MM.1S (cell line): ENCODE measurements at places on chromosomes 5 and 9.

- no peak for DNase-seq
These were observed 8.9 kb downstream of the PHF2 start for GRCh38 chr9:93585259-93585658.

DNA sequence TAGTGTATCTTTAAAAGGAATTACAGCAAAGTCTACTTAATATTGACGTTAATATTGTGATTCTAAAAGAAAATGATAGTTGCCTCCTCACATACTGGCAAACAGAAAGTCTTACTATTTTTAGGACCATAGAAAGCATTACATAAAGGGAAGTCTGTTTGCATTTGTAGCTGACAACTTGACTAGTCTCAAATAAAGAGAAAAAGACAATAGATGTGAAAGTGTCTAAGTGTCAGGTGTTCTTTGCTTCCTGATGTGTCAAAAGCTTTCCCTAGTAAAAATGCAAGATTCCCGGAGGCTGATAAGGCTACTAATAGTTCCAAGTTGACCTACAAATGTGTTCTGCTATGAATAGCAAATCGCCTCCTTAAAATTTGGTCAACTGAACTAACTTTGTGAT, 259.7 kb downstream of the CDH10 start:
- DNase-seq = peak; percentile 54

GRCh38 chr9:135335691-135336181, 143.8 kb upstream of the PPP1R26 start:
- DNase-seq = no peak

DNA sequence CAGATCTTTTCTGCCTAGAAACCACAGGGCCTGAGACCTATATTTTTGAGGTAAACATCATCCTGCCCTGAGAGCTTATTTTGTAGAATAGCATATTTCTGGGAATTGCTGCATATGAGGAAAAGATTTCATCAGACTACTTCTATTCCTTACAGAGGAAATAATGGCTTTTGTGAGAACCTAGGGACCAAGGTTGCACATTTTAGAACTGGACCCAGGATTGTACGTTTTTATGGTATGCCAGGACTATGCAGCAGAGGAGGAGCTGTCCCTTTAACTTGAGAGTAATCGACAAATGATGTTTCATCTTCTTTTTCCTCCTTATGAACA, 2.2 kb upstream of the ALDH1A1 start:
- DNase-seq = no peak

DNA sequence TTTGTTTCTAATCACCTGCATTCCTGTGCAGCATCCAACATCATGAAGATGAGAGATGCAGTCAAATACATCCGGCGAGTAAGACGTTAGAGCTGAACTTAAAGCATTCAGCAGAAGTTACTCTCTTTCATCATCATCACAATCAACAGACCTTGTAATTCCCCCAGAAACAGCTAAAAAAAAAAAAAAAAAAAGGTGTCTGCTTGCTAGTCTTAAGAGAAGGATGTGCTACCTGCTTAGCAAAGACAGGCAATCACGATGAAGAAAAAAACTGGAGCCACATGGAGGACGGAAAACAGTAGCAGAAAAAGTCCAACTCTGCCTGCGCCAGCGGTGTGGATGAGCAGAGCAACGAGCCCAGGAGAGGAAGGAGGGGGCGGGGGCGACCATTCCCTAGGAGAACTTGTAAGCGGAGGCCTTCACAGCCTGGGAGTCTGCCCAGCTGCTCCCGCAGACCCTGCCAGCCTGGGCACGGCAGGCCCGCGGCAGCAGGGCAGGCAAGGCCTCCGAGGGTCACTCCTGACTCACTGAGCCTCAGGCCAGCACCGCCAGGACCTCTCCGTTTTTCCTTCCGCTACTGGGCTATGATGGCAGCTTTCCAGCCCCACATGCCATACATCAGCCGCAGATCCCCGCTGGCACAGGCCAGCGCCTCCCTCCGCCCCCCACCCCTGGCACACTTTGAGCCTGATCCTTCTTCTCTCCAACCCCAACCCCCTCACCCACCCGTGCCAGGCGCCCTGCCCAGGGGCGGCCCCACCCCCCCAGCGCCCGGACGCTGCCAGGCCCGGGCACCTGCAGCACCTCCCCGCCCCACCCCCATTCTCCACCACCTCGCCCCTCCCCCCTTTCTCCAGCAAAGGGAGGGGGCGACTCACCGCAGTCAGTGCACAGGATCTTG, 1.4 kb downstream of the NRG2 start:
- DNase-seq = no peak

DNA sequence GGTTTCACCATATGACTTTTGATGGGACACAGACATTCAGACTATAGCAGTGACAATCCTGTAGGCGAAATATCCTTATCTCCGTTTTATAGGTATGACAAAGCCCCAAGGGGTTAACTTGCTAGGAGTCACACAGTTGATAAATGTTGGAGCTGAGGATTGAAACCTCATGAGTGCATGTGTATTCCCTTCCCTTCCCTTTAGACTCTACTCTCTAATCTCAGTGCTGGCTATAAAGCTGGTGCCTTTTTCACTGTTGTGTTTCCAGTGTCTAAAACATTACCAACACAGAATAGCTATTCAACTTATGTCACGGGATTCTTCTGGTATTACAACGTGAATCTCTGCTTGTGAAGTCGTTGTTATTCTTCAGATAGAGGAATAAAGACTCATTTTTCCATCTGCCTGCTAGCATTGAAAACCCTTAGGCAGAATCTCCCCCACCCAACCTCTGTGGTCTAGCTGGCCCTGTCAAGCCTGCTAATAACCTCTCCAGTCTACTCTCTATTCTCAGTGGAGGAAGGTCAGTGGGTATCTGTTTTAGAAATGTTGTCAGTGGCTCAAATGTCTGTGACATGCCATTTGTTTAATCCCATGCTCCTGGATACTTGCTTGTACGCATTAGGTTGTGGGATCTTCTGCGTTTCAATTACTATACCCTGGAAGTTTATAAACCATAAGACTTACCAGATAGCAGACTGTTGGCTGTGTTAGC, 121.2 kb downstream of the TLE4 start:
- DNase-seq = no peak

DNA sequence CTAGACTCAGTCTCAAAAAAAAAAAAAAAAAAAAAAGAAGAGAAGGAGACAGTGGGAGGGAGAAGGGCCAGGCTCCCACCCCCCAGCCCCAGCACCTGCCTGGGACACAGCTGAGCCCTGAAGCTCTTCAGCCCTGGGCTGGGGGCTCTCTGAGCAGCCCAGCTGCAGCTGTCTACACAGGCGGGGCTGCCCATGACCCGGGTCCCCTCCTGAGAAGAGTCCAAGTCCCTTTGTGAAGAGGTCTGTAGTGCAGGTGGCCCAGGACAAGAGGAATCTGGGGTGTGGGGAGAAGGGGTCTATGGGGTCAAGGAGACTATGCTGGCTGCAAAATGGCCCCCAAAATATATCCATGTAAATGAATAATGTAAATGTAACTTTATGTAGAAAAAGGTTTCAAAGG, 6.7 kb upstream of the LCN2 start:
- no peak for DNase-seq

- DNase-seq = no peak
These were observed 197.9 kb upstream of the NR3C1 start for GRCh38 chr5:143601357-143601756.

- DNase-seq = no peak
These were observed 456.8 kb downstream of the DMAC1 start for GRCh38 chr9:7342736-7343135.

GRCh38 chr5:132237141-132237540, 9.5 kb upstream of the P4HA2 start:
- no peak for DNase-seq

- DNase-seq = no peak
These were observed 80.0 kb upstream of the NTRK2 start for GRCh38 chr9:84589542-84589941.

DNA sequence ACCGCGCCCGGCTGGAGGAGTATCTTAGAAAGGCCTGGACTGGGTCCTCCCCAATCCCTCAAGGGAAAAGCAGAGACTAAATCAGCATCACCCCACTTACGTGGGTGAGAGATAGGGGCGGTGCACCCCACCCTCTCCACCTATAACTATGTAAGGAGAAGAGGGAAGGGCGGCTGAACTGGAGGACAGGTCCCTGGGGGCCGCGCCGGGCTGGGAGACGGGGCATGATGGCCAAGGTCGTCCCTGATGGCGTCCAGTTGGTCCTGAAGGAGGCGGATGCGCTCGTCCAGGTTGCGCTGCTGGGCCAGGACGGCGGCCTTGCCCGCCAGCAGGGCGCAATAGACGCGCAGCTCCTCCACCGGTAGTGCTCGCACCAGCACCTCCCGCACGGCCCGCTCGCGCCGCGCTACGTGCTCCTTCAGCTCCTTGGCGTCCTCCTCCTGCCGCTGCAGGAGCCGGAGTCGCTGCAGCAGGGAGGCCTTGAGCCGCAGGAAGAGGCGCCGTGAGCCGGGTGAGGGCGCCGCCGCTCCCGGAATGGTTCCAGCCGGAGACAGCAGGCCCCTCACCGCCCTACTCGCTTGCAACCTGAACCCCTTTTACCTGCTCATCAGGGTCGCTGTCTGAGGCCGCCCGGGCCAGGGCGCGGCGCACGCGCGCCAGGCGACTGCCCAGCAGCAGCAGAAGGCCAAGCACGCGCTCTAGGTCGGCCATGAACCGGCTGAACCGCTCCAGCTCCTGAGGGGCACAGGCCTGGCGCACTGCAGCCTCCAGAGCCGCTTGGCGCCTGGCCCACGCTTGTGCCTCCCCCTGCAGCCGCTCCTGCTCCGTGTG, 7.6 kb downstream of the SHROOM1 start:
- DNase-seq = no peak

- no peak for DNase-seq
These were observed 247.9 kb downstream of the TRPM3 start for GRCh38 chr9:70873506-70873905.

DNA sequence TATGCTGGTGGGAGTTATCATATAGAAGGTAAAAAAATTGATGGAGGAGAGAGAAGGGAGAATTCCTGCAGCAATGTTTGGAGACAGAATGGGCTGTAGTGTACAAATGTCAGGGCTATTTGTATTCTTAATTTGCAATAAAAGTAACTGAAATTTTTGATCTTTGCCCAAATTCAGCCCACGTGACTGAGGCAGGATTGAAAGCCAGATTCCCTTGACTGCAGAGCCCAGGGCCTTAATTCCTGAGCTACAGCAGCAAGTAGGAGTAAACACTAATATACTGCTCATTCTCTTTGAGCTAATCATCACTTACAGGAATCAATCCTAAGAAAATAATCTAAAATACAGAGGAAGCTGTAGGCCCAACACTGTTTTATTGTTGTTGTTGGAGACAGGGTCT, 5.2 kb upstream of the ANXA6 start:
- DNase-seq = no peak

- no peak for DNase-seq
These were observed 16.1 kb downstream of the GFI1B start for GRCh38 chr9:132994410-132995120.

DNA sequence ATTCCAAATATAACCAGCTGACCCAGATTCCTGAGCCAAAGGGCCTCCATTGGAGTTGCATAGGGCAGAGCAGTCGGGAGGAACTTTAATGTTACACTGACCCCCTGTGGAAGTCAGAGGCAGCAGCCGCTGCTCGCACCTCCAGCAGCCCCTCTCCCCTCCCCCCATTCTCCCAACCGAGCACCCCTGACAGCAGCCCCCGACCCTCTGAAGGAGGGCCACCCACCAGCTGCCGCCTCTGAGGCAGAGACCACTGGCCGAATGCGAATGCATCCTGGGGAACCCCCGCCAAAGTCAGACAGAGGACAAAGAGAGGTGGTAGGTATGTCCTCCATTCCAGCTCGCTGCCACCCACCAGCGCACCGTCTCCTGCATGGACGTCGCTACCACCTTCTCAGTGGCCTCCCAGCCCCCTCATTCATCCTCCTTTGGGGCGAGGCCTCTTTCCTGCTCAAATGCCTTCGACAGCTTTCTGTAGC, 231.0 kb downstream of the CDK5RAP2 start:
- DNase-seq = no peak

GRCh38 chr5:136053336-136054141, 24.8 kb downstream of the TGFBI start:
- DNase-seq = no peak

GRCh38 chr5:141155540-141156374, 5.9 kb downstream of the PCDHB6 start:
- no peak for DNase-seq

DNA sequence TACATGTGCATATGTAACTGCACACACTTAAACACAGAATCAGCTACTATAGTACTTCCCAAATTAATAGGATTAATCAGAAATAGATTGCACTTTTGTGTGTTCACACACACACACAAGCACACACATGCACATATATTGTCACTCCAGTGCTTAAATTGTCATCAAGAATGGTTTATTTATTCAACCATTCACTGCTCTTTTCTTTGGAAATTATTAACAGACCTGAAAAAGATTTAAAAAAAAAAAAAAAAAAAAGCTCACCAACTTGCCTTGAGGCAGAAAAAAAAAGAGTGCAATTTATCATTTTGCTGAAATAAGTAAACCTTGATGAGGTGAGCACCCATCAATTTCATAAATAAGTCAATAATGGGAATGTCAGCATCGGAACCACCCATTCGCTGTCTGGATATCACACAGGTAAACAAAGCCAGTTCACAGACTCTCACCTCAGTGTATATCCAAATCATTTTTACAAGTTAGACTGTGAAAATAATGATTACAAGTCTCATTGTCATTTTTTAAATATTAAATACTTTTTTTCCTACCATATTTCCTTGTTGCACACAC, 562.8 kb downstream of the BNC2 start:
- DNase-seq = no peak

GRCh38 chr5:163502521-163502920, 2.9 kb upstream of the MAT2B start:
- DNase-seq = peak; percentile 8

DNA sequence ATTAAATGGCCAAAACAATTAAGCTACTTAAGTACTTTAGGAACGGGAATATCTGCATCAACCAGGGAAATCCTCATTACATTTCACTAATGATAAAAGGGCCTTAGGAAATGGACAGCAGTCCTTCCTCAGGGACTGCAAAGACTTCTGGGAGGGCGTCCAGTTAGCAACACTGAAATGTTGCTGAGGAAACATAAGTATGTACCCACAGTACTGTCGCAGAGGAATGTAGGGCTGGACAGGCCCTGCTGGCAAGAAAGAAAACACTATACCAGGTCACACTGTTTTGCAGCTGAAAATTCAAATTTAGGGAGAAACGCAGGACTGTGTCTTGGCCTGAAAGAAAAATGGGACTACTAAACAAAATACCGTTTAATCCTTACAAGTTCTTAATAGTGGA, 1.3 kb downstream of the C5orf15 start:
- DNase-seq = no peak

DNA sequence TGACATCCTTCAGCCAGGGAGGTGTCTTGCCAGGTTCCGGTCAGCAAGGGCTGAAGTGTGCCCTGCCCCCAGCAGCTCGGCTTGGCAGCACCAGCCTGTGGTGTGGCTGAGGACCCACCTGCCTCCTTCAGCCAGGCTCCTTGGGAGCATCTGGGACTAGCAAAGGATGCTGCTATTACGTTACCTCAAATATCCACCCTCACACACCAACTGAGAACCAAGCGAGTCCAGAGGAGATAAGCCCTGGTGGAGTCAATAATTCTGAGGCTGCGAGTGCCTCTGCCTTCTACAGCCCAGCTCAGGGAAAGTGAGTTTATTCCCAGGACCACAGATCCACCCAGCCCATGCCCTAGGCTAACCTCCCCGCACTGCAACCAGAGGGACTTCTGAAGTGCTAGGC, 57.1 kb upstream of the FSTL4 start:
- no peak for DNase-seq
